ENCODE measurements at places on chromosomes 16 and 17.
A peak's percentile ranks its signal among the peaks of the same experiment; 100 is the strongest.

DNA sequence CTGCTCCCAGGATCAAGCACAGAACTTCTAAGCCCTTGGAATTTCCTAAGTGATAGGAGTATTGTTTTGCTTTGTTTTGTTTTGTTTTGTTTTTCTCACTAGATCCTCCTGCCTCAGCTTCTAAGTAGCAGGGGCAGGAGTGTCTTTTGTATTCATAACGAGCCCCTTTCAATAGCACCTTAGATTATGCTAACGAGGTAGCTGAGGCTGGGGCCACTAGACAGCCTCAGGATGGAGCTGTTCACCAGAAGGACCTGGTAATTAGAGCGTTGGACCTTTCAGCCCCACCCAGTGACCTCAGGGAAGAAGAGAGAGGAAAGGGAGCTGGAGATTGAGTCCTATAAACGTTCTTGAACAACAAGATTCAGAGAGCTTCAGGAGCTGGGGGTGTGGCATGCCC is 43.6 kb downstream of the IKZF3 start:
- no peak for DNase-seq

- DNase-seq: no peak
Measured at GRCh38 chr17:81517339-81518112, 4.9 kb upstream of the ACTG1 start.

DNA sequence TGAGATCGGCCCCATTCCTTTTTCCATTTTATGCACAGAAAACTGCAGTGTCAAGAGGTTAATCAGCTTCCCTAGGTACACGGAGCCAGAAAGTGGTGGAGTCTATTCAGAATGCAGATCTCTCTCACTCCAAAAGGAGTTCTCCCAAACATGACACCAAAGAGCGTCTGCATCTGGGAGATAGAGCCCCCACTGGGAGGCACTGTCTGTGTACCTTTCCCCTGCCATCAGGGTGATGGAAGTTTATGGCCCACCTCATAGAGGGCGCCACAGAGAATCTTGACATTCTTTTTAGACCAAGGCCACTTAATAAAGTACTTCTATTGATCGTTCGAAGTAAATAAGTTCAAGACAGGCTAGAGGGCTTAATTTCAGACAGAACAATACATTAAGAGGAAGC is 493.7 kb upstream of the ERCC4 start:
- no peak for DNase-seq

GRCh38 chr17:36885771-36886377 is 51.4 kb upstream of the LHX1 start:
- no peak for DNase-seq

- no peak for DNase-seq
Measured at GRCh38 chr16:79980650-79981521, 380.3 kb upstream of the MAF start.

DNA sequence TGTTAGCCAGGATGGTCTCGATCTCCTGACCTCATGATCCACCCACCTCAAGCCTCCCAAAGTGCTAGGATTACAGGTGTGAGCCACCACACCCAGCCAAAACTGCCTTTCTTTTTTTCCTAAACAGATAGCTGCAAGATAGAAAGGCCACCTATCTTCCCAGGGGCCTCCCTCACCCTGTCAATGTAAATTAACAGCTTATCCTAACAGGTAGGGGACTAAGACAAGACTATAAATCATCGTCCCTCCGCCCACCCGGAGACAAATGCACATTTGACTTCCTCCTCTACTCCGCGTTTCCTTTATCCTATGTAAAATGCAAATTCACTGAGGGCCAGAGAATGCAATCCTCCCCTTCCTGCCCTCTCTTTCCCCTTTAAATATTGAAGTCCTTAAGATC is 71.4 kb downstream of the MARF1 start:
- no peak for DNase-seq

- peak; percentile 48 for DNase-seq
Measured at GRCh38 chr17:39757931-39758873, 20.5 kb downstream of the GRB7 start.

DNA sequence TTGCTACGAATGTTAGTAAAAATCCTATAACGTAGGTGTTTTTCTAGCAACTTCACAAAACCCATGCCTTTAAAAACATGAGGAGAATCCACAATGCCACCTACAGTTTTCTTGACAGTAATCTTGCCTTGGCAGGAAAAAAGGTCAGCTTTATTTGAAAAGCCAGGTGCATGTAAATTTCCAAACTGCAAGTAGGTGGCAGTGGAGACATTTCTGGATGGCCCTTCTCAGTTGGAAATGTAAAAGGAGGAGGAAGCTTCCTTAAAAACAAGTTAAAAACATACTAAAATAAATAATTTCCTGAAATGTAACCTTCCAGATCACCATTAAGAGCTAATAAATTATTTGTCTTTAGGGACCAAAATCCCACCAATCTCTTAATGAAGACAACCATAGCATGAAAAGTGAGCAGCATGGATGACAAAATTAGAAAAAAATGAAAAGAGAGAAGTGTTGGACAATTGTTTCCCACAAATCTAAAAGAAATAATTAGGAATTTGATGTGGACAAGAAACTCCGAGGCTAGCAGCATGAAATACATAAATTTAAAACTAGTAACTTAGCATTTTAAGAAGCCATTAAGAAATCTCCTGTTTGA is 152.2 kb downstream of the SNX11 start:
- no peak for DNase-seq

DNA sequence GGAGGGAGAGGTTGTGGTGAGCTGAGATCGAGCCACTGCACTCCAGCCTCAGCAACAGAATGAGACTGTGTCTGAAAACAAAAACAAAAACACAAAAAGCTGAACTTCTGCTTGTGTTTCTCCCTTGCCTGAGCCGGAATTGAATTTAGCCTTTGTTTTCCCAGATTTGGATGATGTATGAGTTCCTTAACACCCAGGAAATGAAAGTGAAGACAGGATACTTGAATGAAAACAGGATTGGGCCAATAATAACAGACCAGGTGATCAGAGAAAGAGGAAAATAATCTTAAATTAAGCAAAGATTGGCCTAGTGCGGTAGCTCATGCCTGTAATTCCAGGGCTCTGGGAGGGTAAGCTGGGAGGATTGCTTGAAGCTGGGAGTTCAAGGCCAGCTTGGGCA is 1.6 kb upstream of the NUPR1 start:
- DNase-seq: no peak

DNA sequence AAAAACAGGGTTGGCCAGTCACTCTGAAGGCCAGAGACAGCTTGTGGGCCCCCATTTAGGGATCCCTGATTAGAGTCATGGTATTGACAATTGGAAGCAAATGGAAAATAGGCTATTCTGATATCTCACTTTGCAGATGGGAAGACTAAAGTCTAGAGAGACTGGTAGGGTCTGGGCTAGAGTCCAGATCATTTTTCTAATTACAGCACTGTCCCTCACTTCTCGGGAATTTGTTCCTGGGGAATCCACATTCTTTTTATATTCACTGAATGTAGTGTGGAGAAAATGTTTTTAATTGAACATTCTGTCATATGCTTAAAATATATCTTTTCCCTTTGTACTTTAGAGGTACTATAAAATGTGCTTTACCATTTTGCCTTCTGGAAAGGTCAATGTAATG is 1.1 kb downstream of the KATNIP start:
- no peak for DNase-seq

- DNase-seq: no peak
Measured at GRCh38 chr17:2090804-2091534, 36.1 kb downstream of the HIC1 start.

DNA sequence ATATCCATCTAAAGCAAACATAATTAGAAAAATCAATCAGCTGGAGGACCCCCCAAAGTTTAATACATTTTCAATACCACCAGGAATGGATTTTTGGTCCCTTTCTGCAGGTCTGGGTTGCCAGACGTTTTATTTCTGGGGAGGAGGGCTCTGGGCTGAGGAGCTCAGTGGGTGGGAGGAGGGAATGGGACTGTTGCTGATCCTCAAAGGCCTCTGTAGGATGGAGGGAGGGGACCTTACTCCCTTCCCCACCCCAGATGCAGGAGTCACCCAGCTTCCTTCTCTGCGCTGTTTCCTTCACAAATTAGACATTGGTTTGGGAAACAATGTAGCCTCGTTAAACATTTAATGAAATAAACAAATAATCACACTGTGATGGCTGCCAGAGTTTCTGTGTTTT is 6.6 kb downstream of the RND2 start:
- DNase-seq: no peak

DNA sequence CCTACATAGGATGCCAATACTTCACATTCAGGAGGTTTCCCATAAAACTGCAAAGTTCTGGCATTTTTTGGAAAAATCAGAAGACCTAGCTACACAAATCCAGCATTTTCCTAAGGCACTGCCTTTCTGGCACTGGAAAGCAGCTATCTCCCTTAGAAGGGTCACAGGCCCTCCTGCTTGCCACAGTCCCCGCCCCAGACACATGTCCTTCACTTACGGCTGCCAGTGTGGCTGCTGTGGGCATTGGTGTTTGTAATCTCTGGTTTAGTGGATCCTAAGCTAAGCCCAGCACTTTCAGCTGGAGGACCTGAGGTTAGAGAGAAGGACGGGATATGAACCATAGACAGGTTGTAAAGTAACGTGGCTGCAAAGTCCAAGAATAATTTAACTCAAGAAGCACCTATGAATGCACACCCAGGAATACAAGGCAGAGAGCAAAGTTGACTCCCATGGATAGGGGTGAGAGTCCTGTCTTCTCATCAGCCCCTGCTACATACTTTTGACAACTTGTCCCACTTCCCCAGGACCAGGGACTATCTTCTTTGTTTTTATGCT is 100.0 kb downstream of the XYLT1 start:
- no peak for DNase-seq

DNA sequence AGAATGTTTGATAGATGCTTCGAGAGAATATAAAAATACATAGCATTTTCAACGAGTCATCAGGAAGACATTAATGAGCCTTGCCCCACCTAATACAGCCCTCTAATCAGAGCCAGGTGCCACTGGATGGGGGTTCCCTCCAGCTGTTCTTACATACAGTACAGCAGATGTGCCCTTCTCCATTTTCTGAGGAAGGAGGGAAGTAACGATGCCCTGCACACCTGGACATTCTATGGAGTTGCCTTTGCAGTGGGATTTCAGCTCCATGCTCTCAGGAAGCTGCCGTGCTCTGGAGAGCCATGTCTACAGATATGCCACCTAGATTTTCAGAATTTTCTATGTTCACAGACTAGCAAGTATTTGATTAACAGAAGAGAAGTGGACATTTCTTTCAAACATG is 36.3 kb downstream of the CDRT15 start:
- DNase-seq: no peak

DNA sequence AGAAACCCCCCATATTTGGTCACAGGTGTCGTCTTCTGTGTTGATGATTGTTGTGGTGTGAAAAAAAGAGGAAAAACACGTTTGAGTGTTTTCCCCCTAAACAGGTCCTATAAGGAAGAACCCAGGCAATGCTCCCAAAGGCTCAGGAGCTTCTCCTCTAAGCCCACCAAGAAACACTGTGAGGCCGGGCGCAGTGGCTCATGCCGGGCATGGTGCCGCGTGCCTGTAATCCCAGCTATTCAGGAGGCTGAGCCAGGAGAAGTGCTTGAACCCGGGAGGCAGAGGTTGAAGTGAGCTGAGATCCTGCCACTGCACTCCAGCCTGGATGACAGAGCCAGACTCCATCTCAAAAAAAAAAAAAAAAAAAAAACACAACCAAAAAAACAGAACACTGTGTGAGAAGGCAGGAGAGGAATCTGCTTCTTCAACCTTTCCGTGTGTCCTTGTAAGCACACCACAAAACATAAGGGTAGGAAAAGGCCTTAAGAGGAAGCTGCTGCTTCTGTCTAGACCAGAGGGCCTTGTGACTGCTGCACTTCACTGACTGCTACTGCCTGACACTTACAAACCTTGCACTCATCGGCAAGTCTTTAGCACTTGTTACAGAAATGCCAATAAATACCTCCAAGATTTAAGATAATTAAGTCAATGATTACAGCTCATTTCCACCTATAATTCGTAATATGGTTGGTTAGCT is 9.3 kb downstream of the JPT1 start:
- DNase-seq: no peak

DNA sequence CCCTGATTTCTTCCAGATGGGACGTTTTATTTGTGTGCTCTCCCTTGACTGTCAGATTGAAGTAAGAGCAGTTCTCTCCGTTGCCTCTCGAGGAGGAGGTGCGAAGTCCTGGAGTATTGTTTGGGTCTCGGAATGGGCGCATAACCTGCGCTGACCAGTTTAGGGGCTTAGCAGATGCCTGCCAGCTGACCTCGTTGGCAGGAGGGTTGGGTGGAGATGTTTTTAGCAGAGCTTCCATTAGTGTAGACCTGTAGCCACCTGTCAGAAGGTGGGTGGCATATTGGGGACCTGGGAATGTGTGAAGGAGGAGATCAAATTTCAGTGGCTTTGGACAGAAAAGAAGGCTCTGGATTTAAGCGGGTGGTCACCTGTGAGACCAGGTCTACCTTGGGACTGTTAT is 3.6 kb downstream of the RASD1 start:
- no peak for DNase-seq

DNA sequence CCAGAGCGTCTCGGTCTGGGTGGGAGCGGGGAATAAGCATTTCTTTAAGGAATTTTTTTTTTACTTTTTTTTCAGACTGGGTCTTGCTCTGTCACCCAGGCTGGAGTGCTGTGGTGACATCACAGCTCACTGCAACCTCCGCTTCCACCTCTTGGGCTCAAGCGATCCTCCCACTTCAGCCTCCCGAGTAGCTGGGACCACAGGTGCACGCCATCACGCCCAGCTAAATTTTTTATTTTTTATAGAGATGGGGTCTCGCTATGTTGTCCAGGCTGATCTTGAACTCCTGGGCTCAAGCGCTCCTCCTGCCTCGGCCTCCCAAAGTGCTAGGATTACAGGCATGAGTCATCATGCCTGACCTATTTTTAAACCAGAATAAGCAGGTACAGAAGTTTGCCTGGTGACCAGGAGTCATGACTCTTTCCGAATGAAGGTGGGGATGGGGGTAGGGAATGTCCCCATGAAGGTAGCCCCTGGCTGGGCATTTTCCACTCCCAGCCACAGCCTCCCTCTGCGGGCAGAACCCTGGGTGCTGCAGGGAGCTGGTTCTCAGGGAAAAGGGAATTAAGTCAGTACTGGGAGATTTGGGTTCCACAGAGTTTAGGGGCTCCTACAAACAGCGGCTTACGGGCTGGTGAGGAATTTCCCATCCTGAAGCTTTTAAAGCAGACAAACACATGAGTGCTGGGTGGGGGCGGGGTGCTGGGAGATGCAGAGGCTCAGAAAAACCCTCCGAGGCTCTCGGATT is 48.3 kb downstream of the TBC1D16 start:
- DNase-seq: no peak

GRCh38 chr17:44044071-44044470 is 22.4 kb downstream of the LSM12 start:
- no peak for DNase-seq

- no peak for DNase-seq
Measured at GRCh38 chr17:5050278-5050677, 15.1 kb upstream of the SLC52A1 start.

DNA sequence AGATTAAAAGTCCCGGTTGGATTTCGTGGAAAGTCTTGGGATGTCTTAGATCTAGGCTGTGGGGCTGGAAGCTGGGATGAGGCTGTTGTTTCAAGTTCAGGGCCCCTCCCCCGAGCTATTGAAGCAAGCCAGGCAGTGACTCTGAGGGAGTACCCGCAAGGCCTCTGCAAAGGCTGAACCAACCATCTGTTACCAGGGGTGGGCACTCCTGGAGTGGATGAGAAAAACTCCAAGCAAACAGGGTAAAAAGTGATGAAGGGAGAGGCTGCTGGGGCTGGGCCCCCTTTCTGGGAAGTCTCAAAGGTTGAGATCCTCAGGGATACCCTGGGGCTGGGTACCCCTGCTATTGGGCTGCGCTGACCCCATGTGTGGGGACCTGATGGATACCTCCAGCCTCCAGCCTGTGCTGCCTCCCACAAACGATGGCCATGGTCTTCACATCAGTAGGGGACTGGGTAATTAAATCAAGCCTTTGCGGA is 82.4 kb upstream of the KIFC3 start:
- no peak for DNase-seq

GRCh38 chr16:268141-269053 is 7.3 kb downstream of the RGS11 start:
- DNase-seq: no peak

All from activated naive CD4-positive, alpha-beta T cell treated with anti-CD3 and anti-CD28 coated beads, Interleukin-2, amount 50 U/mL, for 72 hours (primary cell).